Activated CD4-positive, alpha-beta memory T cell treated with anti-CD3 and anti-CD28 coated beads, Interleukin-2, amount 10 ng/mL, durations not matched to agents 7 days and 5 days (primary cell): ENCODE measurements at places on chromosomes 12 and 14.

GRCh38 chr12:52910248-52910883 lies 5.5 kb upstream of the KRT8 start:
- no peak for DNase-seq

- no peak for DNase-seq
Measured at GRCh38 chr14:100871234-100872186, 32.0 kb downstream of the RTL1 start.

DNA sequence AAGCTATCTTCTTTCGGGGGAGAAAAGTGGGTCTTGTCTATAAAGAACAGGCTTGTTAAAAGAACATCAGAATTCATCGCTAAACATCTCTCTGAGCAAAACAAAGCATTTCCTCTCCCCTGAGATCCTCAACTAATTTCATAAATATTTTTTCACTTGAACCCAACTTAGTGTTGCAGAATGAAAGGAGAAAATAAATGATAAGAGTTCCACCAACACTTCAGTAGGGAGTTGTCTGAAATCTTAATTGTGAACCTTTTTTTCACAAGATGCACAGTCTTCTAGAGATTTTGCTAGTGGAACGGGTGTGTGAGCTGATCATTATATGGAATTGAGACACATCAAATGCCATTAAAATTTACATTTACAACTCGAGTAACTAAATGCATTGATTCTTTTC lies 1.3 kb upstream of the DAAM1 start:
- DNase-seq: no peak

DNA sequence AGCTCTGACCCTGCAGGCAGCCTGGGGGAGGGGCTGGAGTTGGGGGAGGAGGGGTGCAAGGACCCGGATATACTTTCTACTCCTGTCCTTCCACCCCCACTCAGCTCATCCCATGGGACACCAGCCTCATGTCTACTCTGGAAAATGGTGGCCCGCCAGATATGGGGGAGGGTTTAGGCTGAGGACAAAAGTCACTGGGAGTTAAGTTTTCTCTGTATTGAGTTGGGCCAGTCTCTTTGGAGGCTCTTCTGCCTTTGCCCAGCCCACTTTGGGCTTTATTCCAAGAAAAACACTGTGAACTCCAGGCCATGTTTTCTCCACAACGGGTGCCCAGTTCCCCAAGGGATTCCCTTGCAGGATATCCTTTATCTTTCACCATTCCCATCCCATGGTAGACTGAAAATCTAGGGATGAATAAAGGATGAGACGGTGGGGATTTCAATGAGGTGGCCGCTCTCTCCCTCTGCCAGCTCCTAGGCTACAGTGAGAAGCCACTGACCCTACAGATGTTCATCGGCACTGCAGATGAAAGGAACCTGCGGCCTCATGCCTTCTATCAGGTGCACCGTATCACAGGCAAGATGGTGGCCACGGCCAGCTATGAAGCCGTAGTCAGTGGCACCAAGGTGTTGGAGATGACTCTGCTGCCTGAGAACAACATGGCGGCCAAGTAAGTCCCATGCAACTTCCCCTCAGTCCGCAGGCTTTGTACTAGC lies 4.9 kb downstream of the NFATC4 start:
- no peak for DNase-seq

- DNase-seq: no peak
Measured at GRCh38 chr14:75476274-75476995, 45.8 kb upstream of the BATF start.

DNA sequence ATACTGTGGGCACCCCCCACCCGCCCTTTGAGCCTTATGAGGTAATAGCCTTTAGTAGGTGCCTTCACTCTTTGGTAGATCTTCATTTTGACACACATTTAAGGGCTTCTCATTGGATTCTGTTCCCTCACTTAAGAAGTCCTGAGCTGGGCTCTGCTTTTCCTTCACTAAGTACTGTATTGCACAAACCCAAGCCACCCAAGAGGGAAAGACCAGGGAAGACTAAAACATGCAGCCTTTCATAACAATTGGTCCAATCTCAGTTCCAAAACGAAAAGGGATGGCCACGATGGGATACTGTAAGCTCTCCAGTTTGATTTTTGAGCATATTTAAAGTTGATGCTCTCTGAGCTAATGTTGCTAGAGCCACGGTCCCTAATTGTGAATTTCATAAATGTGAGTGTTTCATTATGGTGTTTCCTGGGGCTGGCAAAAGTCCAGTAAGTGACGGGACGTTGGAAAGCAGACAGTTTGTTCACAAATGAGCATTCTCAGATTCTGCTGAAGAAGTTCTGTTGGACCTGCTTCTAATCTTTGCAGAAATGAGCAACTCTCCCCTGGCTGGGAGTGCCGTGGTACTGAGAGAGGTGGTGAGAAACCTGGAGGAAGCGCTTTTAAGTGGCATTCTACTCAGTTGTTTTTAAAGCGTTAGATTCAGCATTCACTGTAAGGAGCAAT lies 9.4 kb downstream of the SSPN start:
- no peak for DNase-seq
